ENCODE measurements at places on chromosomes 3 and 15. TPM values are rescaled to one million over a fixed set of nuclear protein-coding genes. Genes with fewer than 3 reads are reported as not detected.

GRCh38 chr3:150005243-150006112, 34.8 kb upstream of the PFN2 start:
- H3K27me3 ChIP-seq: no peaks in the 10 kb centered on the region
- no peak for DNase-seq
- H3K4me1 ChIP-seq: no peaks in the 10 kb centered on the region

DNA sequence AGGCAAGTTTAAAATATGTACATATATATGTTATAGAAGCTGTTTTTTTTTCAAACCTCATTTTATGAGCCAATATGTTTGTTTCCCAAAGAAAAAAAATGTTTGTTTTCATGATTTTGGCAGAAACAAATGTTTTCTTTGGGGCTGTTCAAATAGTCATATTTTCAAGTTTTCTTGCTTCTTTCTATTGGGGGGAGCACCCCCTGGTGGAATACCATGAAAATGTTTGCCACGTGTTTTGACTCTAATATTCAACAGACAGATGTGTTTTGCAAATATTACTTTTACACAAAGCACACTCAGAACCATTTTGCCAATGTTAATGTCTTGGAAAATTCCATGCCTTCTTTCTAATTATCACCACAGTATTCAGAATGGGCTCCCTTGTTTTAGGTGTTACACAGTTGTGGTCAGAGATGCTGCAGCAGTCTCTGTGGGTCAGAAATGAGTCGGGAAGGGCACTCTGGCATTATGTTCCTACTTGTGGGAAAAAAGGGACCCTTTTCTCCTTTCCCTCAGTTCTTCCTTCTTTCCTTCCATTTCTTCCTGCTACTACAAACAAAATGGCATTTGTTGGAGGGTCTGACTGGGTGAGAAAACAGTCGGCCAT, 817.0 kb downstream of the TUSC7 start:
- H3K36me3 ChIP-seq: no peaks in the 10 kb centered on the region
- no peak overlapping the region for H3K4me3 ChIP-seq
- no peak overlapping the region for H3K27ac ChIP-seq
- DNase-seq: no peak
- no peaks in the 10 kb centered on the region for H3K27me3 ChIP-seq
- H3K4me1 ChIP-seq: no peaks in the 10 kb centered on the region

- H3K27me3 ChIP-seq: no peaks in the 10 kb centered on the region
- no peak overlapping the region for H3K27ac ChIP-seq
- no peak for DNase-seq
- no peak overlapping the region for H3K4me3 ChIP-seq
- no peaks in the 10 kb centered on the region for H3K36me3 ChIP-seq
Observed at GRCh38 chr3:174100744-174101143, 703.2 kb downstream of the NLGN1 start.

Gene RASA2
- 18.4 TPM for total RNA-seq

DNA sequence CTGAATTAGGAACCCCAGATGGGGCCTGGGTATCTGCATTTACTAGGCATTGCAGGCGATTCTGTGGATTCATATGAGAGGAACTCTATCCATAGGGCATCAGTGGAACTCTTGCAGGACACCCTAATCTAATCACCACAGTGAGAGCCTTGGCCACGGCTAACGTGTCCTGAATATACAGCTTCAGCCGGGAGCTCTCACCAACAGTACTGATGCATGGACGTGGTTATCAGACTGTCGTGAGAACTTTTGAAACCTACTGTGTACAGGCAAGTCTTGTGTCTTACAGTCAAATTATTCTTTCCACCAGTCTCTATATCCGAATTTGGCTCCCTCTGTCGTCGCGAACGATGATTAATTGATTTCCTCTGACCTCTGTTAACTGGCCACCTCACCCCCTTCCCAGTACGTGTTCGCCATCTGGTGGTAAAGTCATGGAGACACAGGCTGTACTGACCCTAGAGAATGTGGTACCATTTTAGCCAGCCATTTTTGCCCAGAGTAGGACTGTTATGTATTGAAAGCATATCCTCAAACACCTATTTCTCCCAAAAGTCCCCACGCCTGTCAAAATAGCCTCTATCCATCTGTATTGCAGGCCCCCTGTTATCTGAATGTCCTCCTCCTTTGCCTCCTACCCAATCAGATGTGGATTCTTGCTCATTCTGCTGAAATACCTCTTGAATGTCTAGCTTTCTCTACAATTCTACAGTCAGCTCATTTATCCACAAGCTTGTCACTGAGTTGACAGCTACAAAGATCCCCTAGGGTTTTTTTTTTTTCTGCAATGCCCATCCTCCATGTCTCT, 39.7 kb downstream of the GLDN start:
- no peak overlapping the region for H3K4me3 ChIP-seq
- H3K36me3 ChIP-seq: no peaks in the 10 kb centered on the region
- H3K27me3 ChIP-seq: no peaks in the 10 kb centered on the region
- no peaks in the 10 kb centered on the region for H3K4me1 ChIP-seq
- H3K27ac ChIP-seq: no peak overlapping the region

DNA sequence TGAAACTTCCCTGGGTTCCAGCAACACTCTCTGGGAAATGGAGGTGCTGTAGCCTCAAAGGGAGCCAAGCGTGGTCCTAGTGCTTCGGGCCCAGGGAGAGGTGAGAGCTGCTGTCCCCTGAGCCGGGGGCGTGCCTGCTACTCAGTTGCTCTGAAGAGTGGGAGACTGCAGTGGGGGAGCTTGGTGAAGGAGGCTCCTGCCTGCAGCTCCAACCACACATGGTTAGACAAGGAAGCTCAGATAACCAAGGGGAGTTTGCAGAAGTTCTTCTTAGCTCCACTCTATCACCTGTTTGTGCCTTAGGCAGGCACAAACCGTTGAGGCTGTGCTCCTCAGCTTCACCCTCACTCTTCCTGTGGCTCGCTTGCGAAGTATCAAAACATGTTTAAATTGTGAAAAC, 53.6 kb upstream of the TRPM1 start:
- DNase-seq: no peak

GRCh38 chr3:177109688-177110330, 87.5 kb downstream of the TBL1XR1 start:
- H3K4me3 ChIP-seq: no peak overlapping the region
- peaks cover 53% of the 10 kb centered on the region for H3K4me1 ChIP-seq
- H3K27ac ChIP-seq: no peak overlapping the region
- DNase-seq: no peak

Gene CSTA
- total RNA-seq: 95.5 TPM

- H3K27ac ChIP-seq: no peak overlapping the region
- no peaks in the 10 kb centered on the region for H3K4me1 ChIP-seq
- no peaks in the 10 kb centered on the region for H3K36me3 ChIP-seq
- H3K4me3 ChIP-seq: no peak overlapping the region
- DNase-seq: peak; percentile 100
Observed at GRCh38 chr15:20341901-20342600, 199.5 kb downstream of the GOLGA6L6 start.

Gene CSPG4
- total RNA-seq: 23.1 TPM

GRCh38 chr15:28914483-28915023, 28.8 kb downstream of the APBA2 start:
- H3K27ac ChIP-seq: no peak overlapping the region
- no peaks in the 10 kb centered on the region for H3K36me3 ChIP-seq
- H3K4me1 ChIP-seq: no peaks in the 10 kb centered on the region
- DNase-seq: no peak
- H3K4me3 ChIP-seq: no peak overlapping the region

DNA sequence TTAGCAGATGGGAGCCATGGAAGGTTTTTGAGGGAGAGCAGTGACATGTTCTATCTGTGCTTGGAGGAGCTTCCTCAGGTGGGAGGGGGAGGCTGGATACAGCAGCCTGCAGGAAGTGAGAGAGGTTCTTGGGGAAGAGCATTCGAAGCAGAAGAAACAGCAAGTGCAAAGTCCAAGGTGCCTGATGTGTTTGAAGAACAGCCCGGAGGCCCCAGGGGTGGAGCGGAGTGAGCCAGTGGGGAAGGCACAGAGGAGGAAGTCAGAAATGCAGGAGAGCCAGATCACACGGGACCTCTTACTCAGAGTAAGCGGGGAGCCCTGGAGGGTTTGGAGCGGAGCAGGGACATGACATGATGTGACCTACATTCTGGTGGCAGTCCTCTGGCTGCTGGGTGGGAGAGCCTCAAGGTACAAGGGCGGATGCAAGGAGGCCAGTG, 10.8 kb downstream of the ITGA11 start:
- peaks cover 68% of the 10 kb centered on the region for H3K4me1 ChIP-seq
- no peaks in the 10 kb centered on the region for H3K36me3 ChIP-seq
- no peaks in the 10 kb centered on the region for H3K27me3 ChIP-seq
- H3K4me3 ChIP-seq: no peak overlapping the region

DNA sequence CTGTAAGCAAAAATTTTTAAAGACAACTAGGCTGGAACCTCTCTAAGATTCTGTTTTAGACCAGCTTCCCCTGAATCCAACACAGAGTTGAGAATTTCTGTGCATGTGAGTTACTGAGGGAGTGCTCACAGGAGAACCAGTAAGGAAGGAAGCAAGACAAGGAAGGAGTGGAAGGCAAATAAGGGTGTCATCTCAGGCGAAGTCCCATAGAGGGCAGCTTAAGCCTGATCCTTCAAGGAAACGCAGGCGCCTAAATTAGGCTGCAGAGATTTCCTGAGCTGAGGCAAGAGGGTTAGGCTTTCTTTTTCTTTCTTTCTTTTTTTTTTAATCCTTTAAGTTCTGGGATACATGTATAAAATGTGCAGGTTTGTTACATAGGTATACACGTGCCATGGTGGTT, 36.2 kb upstream of the COL6A6 start:
- no peaks in the 10 kb centered on the region for H3K36me3 ChIP-seq
- DNase-seq: no peak
- H3K4me1 ChIP-seq: no peaks in the 10 kb centered on the region
- no peak overlapping the region for H3K27ac ChIP-seq
- no peaks in the 10 kb centered on the region for H3K27me3 ChIP-seq

DNA sequence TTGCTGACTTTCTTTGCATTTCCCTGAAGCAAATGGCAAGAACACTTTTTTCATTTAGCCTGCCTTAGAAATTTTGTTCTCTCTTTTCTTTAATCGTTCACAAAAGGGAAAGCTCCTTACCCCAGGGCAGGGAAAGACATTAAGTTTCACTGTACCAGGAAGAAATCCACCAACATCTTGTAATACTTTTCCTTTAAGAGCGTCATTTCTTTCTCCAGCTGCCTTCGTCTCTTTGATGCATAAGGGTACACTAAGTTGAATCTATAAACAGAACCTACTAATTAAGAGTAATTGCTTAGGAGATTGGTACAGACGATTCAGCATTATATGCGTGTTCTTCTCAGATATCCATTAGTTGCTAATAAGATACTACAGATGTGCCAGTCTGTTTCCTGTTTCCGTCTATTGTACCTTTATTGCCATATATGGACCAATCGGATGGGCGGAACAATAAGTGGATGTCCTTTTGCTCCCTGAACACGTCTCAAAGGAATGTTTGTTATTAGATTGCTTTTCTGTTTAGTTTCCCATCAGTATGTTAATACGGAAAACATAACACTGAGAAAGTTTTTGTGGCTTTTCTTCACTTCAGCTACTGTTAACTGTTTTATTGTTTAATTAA, 276.7 kb upstream of the RARB start:
- H3K4me1 ChIP-seq: peaks cover 6% of the 10 kb centered on the region
- no peaks in the 10 kb centered on the region for H3K27me3 ChIP-seq
- peak overlapping the region; percentile 22 for H3K4me3 ChIP-seq
- no peak overlapping the region for H3K27ac ChIP-seq
- no peak for DNase-seq

Gene AGTR1
- 12.0 TPM for total RNA-seq

DNA sequence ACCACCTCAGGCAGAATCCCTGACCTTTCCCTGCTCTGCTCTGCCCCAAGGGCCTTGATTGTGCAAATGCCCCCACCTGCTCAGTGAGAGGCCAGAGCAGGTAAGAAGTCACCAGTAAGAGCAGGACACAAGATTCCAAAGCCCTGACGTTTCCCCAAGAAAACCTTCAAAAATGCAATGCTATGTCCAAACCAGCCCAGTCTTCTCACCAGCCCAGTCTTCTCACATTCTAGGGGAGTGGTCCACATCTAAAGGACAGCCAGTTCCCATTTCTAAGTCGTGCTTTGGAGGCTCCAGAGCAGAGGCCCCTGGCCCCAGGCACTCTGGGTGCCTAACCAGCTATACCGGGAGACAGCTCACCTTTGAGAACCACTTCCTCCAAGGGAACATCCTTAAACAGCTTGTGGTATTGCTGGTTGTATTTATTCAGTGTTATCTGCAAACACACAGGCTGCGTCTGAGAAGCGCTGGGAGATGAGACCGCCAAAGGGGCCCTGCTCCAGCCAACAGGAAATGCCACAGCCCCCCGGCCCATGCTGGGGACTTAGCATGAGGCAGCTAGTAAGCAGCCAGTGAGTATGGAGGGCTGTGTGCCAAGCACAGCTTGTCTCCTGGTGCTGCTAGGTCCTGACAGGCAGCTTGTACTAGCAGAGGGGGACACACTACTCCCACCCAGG, 29.3 kb downstream of the GRAMD2A start:
- H3K4me1 ChIP-seq: no peaks in the 10 kb centered on the region
- H3K36me3 ChIP-seq: no peaks in the 10 kb centered on the region
- no peaks in the 10 kb centered on the region for H3K27me3 ChIP-seq
- no peak overlapping the region for H3K4me3 ChIP-seq
- H3K27ac ChIP-seq: no peak overlapping the region
- no peak for DNase-seq

DNA sequence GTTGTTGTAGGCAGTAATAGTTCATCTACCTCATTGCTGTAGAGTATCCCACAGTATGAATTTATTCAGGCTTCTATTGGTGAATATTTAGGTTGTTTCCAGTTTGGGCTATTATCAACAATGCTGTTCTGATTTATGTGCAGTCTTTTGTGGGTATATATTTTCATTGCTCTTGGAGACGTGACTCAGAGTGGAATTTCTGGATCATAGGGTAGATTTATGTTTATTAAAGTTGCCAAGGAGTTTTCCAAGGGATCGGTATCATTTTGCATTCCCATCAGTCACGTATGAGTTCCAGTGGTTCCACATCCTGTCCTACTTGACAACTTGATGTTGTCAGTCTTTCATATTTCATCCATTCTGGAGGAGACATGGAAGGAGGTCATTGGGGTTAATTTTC, 8.4 kb upstream of the HRH1 start:
- DNase-seq: no peak
- H3K4me1 ChIP-seq: no peaks in the 10 kb centered on the region
- no peak overlapping the region for H3K27ac ChIP-seq
- no peak overlapping the region for H3K4me3 ChIP-seq
- no peaks in the 10 kb centered on the region for H3K27me3 ChIP-seq
